ENCODE measurements at places on chromosomes 6 and 20.
A peak's percentile ranks its signal among the peaks of the same experiment; 100 is the strongest.

- no peak for DNase-seq
Measured at GRCh38 chr6:90251295-90251992, 45.2 kb downstream of the BACH2 start.

DNA sequence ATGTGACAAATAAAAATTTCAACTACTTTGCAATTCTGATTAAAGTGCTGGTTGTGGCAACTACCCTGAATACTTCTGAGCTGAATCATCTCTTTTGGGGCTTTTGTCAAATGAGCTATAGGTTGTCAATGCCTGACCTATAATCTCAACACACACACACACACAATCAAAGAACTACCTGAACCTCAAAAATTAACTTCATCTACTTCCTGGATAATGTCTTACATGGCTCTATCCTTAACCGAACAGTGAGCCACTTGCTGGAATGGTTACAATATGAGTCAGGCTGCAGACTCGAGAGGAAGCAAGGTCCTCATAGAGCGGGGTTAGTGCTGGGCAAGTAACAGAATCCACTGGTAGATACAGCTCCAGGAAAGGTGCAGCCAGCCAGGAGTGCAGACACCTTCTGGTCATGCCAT lies 70.6 kb upstream of the DST start:
- no peak for DNase-seq

GRCh38 chr6:3265671-3266070 lies 6.9 kb downstream of the PSMG4 start:
- DNase-seq = no peak

GRCh38 chr20:47818996-47819609 lies 33.8 kb upstream of the SULF2 start:
- no peak for DNase-seq

- DNase-seq = no peak
Measured at GRCh38 chr20:10260316-10260715, 41.7 kb downstream of the SNAP25 start.

GRCh38 chr20:6269168-6269873 lies 146.5 kb upstream of the FERMT1 start:
- DNase-seq = no peak

- DNase-seq = no peak
Measured at GRCh38 chr20:37279820-37280219, 9.6 kb upstream of the MANBAL start.

DNA sequence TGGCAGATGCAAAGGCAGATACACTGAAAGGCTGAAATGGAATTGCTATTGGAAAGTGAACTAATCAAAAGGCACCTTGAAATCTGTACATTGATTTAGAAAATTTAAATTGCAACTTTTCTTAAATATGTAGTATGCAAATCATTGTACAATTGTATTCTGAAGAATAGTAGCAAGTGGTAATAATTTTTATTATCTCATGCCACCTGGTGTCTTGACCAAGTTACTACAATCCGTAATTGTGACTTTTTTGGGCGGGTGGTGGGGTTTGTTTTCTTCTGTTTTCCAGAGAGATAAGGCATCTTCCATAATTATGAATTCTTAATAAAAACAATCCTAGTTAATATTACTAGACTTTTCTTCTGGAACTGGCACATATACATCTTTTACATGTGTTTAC lies 12.5 kb upstream of the BCKDHB start:
- no peak for DNase-seq

- DNase-seq = no peak
Measured at GRCh38 chr6:94357381-94357980, 938.1 kb upstream of the EPHA7 start.

- no peak for DNase-seq
Measured at GRCh38 chr6:75347898-75348610, 63.5 kb upstream of the TMEM30A start.

DNA sequence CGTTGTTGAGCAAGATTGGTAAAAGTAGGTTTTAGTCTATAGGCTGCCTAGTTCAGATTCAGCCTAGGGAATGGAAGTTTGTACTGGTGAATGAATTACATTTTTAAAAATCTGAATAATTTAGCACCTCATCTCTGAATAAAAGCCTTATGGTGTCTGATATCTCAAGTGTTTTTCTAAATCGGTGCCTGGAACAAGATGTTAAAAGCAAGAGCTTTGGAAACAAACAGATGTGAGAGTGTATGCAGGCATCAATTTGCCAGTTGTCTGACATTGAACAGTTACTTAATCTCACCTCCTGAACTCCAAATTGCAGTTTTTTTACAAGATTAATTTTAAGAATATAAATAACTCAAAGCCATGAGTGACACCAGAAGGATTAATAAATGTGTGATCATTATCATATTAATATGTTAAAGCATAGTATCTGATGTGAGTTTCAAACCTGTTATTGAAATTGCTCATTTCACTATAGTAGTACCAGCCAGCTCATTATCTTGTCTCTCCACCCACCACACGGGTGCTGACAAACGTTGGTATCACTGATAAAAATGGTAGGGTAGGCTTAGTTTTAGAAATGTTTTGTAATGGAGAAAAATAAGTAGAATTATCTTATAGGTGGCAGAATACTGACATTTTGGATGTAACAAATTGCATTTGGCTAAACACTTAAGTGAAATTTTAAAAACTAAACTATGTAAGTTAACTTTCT lies 157.3 kb downstream of the FAM83B start:
- DNase-seq = no peak

- no peak for DNase-seq
Measured at GRCh38 chr6:63597141-63598048, 25.1 kb downstream of the LOC128125822 start.

- DNase-seq = no peak
Measured at GRCh38 chr6:135877666-135878065, 26.2 kb downstream of the PDE7B start.

GRCh38 chr6:97586344-97586743 lies 303.3 kb upstream of the MMS22L start:
- DNase-seq = no peak

DNA sequence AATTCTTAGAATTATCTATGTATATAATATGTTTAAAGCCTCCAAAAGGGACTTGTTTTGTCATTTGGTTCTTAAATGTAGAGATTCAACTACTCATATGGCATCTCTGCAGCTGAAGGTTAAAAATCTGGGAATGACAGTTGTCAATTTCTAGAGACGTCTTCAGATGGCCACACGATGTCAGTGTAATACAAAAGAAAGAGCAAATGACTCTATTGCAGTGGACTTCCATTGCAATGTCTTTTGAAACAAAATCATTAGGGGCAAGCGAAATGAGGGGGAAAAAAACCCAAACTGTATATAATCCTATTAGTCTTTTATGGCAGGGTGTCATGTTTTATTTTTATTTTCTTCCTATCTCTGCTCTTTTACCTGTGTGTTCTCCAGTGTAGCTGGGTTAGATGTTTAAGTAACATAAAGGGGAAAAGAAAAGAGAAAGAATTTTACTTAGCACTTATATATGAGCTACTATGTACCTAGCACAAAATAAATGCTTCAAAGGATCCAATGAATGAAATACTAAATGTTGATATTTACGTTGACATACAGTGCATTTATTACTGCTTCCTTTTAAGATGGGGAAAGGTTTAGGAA lies 26.2 kb downstream of the CCN2 start:
- DNase-seq = no peak

DNA sequence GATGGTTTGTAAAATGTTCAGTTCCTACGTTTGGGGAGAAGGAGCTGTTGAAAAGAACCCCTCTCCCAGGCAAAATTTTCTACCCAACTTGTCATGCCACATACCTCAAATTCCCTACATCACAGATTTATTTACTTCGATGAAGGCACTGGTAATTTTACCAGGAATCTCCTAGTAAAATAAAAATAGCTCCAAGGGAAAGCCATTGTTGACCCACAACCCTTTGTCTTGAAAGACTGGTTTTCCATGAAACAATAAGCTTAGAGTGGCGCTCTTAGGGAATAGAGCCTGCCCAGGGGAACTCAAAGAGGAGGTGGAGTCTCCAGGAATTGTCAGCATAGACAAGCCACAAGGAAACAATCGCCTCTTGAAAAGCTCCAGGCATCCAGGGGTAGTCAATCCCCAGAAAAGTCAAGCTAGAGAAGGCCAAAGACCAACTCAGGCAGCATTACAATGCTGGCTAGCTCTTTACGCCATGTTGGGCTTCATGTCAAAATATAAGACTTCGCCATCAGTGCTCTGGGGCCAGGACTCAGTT lies 99.2 kb upstream of the RREB1 start:
- no peak for DNase-seq

- no peak for DNase-seq
Measured at GRCh38 chr6:99611148-99611547, 4.5 kb downstream of the PRDM13 start.

DNA sequence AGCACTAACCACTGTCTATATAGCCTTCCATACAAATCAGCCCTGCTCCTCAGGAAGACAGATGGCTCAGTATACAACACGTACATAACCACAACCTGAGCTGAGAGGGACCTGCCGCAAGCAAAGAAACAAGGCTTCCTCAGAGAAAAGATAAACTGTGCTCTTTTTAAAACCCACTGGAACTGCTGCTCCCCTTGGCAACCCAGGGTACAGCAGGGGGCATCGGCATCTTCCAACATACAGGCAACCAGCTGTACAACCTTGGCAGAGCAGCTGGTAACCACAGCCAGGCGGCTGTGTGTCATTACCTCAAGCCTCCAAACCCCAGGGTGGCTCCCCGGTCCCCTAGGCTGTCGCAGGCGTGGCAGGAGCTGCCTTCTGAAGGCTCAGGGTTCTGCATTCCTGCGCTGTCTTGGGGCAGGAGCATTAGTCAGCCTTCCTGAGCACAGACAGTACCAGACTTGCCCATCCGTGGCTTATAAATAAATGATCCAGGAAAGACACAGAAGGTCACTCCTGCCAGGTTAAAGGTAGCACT lies 249.5 kb downstream of the ADGRG6 start:
- peak; percentile 6 for DNase-seq

- no peak for DNase-seq
Measured at GRCh38 chr6:68777956-68778355, 142.9 kb downstream of the ADGRB3 start.

- DNase-seq = no peak
Measured at GRCh38 chr6:13673825-13674444, 37.7 kb downstream of the RANBP9 start.

- no peak for DNase-seq
Measured at GRCh38 chr6:4355241-4355640, 219.9 kb upstream of the ECI2 start.

DNA sequence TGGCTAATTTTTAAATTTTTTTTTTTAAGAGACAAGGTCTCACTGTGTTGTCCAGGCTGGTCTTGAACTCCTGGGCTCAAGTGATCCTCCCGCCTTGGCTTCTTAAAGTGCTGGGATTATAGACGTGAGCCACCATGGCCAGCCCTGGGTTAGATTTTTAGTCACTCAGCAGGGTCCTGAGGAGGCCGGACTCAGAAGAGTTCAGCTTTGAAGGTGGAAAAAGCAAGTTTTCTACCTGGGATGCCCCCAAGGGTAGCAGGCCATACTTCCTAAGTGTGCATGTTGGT lies 44.2 kb downstream of the FGD2 start:
- DNase-seq = no peak

DNA sequence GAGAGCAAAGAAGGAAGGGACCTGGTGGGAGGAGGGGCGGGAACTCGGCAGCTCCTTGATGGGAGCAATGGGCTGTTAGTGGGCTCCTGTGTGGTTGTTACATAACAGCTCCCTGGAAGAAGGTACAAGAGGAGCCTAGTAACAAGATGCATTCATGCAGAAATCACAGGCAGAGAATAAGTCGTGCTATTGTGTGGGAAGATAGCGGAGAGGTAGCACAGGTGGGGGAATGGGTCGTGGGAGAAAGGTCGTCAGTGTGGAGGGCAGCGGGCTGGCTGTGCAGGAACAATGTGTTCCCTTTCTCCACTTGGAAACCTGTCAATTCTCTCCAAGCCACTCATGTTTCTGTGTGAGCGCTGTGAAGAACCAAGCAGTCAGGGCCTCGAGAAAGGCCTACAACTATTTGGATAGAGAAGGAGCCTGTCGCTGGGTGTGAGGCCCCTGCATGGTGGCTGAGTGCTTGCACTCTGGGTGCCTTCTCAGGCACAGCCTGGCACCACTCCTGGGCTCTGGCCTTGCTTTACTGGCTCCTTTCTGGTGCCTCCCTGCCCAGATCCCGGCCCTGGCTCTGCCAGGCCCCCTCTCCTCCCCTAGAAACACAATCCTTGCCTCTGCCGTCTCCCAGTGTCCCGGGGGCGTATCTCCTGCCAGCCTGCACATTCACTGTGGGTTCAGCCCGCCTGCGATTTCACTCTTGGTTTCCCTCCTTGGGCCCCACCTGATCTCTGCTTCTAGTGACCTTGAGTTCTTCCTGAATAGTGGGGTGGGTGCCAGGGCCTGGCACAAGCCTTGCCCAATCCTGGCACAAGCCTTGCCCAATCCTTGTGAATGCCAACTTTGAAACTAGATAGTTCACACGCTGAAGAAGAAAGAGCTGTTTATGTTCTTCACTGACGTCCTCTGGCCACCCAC lies 7.4 kb upstream of the FGD2 start:
- no peak for DNase-seq

GRCh38 chr20:54995553-54995952 lies 520.2 kb downstream of the DOK5 start:
- no peak for DNase-seq

GRCh38 chr6:75396005-75396800 lies 97.4 kb downstream of the FILIP1 start:
- DNase-seq = no peak

DNA sequence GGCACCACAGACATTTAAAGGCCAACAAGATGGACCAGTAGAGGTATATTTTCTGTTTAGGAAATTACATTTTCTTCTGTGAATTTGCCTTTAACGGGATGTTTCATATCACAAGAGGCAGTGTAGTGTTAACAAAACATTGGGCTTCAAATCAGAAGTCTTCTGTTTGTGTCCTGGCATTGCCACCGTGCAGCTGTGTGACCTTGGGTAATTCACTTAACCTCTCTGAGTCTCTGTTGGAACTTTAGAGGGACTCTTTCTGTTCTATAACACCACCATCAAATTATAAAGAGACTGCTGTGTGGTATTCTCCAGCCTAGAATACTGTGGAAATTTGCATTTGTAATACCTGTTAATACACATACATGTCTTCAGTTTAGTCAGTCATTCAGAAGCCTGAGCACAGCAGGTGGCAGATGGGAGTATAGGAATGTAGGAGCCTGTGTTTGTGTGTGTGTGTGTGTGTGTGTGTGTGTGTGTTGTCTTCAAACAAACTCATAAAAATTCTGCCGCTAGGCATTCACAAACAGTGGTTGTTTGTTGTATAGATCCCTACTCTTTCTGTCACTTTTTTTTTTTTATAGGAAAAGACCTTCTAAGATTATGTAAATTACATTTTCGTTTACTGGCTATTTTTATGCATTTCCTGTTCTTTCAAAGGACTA lies 22.6 kb downstream of the UST start:
- no peak for DNase-seq

All from effector CD8-positive, alpha-beta T cell (primary cell).